ENCODE measurements at places on chromosomes 2 and 18. TPM values are rescaled to one million over a fixed set of nuclear protein-coding genes. Genes with fewer than 3 reads are reported as not detected.

CDH7 gene
- not detected for total RNA-seq

SRD5A2 gene
- not detected for total RNA-seq

RAB6C gene
- not detected for total RNA-seq

KIF1A gene
- 0.37 TPM for total RNA-seq

GFPT1 gene
- total RNA-seq, result 16.6 TPM

NEU4 gene
- total RNA-seq, result not detected

GRCh38 chr2:240387669-240388358 is 47.6 kb upstream of the GPC1 start:
- DNase-seq, result no peak

DNA sequence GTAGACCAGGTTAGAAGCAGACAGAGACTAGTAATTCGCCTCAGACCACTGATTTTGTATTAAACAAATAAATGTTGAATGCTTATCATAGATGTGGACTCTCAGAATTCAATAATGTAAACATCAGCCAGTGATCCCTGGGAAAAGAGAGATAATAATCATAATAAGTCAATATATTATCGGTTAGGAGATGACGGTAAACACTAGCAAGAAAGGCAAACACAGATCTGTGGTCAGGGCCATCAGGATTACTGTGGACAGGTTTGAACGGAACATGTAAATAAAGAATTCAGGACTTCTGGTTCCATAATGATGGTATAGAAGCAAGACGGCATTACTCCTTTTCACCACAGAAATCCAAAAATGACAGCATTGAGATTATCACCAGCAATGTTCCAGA is 861.6 kb downstream of the CBLN2 start:
- no peak for DNase-seq

GRCh38 chr2:17644997-17645720 is 104.7 kb downstream of the VSNL1 start:
- DNase-seq, result no peak

DNA sequence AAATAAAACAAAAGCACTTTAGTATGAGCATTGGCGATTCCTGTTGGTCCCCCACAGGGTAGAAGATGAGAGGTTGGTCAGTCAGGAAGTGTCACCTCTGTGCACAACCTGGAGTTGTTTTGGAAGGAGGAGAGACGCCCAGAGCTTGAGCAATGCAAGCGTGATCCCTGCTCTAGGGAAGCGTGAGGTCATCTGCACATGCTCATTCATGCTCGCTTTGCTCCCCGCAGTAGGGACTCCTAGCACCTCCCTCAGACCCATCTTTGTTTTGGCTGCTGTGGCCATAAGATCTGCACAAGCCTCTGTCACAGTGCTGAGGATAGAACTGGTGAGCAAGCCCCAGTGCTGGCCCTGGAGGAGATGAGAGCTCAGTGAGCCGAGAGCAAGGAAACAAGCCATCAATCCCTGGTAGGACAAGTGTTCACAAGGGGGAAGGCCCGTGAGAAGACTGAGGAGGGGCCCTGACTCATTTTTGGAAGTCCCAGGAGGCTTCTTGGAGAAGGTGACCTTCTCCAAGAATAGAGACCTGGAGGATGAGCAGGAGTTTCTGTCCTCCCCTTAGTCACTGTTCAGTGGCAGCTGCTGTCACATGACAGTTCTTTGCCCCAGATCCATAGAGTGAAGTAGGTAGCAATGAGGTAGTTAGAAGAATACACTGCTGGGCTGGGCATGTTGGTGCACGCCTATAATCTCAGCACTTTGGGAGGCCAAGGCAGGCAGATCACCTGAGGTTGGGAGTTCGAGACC is 13.3 kb upstream of the ATP8B1 start:
- no peak for DNase-seq
